ENCODE measurements at places on chromosomes 4 and X.

- peak; percentile 70 for DNase-seq
These were observed 774 bp downstream of the FAM193A start for GRCh38 chr4:2537011-2537830.

DNA sequence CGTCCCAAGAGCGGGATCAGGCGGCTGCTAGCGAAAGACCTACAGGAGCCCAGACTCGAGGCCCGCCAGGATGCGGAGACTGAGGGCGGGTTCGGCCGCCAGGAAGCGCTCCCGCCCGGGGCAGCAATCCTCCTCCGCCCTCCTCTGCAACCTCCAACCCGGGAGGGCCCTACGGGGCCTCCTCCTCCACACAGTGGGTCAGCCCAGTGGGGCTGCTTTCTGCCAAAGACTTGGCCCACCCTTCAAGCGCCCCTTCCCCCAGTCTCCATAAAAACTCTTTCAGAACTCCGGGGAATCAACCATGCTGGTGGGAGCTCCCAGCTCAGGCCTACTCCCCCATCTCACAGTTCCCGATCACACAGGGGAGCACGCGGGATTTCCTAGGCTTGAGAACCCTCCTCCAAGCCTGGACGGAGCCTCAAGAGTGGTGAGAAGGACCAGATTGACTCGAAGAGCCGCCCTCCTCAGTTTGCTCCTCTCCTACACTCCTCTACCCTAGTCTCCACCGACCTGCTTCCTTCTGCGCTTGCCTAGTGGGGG is 77.5 kb downstream of the RLIM start:
- peak; percentile 72 for DNase-seq

DNA sequence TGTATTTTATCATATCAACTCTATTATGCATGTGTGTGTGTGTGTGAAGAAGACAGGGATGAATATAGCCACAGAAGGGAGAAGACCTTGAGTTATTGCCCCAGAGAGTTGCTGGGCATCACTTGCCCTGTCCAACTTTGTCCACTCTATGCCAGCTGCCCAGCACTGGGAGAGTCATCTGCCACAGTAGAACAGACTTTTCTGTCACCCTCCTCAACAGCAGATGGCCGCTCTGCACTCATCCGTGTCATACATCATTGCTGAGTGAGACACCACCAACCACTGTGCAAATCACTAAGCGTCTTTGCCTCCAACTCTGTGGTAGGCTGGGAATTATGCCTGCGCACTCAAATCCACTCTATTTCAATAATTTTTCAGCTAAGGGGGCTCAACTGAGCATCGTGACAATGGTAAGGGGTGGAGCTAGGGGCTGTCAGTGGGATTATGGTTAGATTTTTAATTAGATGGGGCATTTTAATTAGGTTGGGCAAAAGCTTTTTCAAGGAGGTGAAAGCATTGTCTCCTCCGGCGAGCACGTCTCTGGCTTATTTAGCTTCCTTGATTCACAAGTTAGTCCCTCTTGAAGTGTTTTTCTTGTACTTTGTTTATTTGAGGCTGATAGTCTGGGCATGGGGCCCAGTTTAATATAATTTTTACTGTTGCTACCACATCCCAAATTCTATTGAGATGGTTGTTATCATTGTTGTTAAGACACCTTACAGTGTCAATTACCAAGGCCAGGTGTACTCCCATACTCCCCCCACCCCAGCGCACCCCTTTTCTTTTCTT is 100.1 kb upstream of the KLF3 start:
- no peak for DNase-seq

DNA sequence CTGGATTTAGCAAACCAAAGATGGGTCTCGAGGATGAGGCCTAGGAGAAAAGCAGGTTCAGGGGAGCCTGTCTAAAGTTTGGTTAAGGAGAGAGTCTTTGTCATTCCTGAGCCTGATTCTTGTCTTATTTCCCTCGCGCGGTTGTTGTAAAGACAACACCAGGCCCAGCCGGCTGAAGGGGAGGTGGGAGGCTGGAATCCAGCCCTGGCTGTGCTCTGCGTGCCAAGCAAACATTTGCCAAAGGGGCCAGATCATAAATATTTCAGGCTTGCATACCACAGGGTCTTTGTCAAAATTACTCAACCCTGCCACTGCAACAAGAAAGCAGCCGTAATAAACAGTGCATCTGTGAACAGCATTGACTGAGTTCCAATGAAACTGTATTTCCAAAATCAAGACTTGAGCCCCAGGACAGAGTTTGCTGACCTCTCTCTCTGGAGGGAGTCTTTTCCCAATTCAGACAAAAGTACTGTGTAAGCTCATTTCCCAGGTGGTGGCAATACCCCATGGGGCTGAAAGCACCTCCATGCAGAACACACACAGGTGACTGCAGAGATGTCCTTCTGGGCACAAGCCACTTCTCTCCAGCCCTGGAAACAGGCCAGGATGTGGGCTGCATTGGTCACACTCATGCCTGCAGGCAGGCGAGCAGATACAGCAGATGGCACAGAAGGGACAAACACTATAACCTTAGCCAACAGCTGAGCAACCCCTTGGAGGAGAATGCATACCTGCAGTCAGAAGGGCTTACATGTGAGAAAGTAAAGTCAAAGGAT is 320.3 kb downstream of the STK32B start:
- DNase-seq = no peak

- DNase-seq = no peak
These were observed 208.7 kb downstream of the PDGFC start for GRCh38 chr4:156762851-156763250.

GRCh38 chr4:176443646-176444409 is 124.1 kb downstream of the SPCS3 start:
- DNase-seq = no peak

- no peak for DNase-seq
These were observed 7.8 kb upstream of the MAP7D3 start for GRCh38 chrX:136258951-136259350.

DNA sequence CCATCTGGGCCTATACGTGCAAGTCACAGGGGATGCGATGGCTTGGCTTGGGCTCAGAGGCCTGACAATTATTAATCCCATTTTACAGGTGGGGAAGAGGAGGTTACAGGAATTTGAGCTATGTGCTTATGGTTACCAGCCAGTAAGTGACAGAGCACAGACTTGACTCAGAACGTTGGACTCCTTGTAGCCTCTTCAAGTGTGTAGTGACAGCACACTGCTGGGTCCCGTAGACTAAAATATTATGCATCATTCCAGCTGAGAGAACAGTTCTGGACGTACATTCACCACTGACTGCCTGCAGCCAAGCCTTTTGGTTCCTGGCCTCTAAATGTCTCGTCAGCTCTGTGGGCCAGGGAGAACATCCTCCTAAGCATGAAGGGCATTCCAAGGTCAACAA is 314.5 kb downstream of the GPAT3 start:
- DNase-seq = no peak

DNA sequence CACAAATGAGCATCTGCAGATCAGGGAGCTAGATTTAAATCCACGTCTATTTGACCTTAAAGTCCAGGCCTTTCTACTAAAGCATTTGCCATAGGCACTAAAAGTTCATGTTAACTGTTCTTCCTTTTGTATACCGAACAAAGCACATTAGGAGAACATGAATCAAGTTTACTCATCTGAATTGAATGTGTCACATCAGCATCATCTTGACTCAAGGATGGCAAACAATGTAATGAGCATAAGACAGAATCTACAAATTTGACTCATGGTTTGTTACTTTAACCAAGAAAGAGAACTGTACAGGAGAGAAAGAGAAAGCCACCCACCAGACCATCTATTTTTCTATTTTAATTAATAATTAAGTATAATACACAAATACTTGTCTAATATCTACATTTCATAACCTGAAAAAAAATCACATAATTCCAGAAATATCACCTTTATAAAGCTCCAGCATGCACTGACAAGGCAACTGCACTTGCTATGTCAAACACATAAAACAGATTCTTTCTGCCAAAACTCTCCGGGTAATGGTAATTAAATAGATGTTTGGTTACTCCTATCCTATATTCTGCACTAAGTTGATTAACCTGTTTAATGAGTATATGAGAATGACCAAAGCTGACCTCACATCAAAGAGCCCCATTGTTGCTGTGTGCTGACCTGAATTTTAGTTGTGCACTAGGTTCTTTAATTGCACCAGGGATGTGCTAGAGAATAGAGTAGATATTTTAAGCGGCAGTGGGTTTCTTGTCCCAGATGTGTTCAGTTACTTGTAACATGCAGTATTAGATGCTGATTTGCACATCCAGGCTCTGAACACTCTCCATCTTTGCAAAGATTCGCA is 42.5 kb upstream of the LEF1 start:
- no peak for DNase-seq

- no peak for DNase-seq
These were observed 671.3 kb upstream of the GALNT7 start for GRCh38 chr4:172497321-172497720.

GRCh38 chr4:173121076-173121561 is 47.5 kb upstream of the GALNT7 start:
- DNase-seq = peak; percentile 60

GRCh38 chr4:22720091-22720490 is 27.4 kb downstream of the GBA3 start:
- DNase-seq = no peak
